ENCODE measurements at places on chromosomes 2 and 18.

- DNase-seq: peak; percentile 73
Observed at GRCh38 chr2:31337860-31338259, 76.7 kb downstream of the XDH start.

- no peak for DNase-seq
Observed at GRCh38 chr2:109185338-109185737, 56.3 kb downstream of the SH3RF3 start.

DNA sequence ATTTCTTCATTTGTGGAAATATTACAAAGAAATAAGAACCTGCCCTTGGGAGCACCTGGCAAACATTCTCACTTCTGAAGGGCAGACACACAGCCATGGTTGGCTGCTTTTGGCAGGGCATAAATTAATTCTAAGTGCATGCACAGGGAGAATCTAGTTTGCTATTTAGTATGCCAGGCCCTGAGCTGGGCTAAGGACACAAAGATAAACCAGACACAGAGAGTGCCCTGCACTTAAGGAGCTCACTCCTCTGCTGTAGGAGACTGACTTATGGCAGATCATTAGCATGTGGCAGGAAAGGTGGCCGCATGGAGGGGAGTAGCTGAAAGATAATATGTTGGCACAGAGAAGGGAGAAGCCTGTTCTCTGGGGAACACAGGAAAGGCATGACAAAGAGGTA, 367.0 kb downstream of the LPIN1 start:
- no peak for DNase-seq

DNA sequence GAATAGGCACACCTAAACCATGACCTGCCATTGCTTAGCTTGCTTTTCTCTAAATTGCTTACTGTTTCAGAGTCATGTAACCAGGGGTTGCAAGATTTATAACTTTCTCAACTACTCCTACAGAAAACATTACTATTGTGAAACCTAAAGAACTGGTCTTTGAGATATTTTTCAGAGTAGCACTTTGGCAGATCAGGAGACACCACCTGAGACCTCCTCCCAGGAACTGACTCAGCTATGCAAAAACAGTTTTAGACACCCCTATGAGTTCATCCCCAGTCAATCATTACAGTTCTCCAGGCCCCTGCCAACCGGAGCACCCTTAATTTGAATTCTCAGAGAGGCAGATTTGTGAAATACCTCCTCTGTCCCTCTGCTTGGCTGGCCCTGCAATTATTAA, 80.3 kb downstream of the MBOAT2 start:
- no peak for DNase-seq

GRCh38 chr2:216499641-216500218, 1.1 kb downstream of the RPL37A start:
- no peak for DNase-seq

- no peak for DNase-seq
Observed at GRCh38 chr2:38653715-38654527, 12.0 kb upstream of the GALM start.

DNA sequence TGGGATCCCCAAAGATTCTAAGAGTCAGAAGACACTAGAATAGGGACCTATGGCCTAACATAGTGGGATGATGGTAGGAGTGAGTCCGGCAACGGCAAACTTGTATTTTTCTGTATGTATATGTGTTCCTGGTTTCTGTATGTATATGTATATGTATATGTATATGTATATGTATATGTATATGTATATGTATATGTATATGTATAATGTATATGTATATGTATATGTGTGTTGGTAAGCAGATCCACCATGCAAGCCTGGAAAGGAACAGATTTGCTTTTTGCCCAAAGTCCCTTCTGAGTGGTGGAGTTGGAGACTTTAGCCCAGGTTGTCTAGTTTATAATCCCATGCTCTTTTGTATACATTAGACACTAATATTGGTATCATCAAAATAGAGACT, 46.6 kb downstream of the MFSD6 start:
- DNase-seq: no peak

GRCh38 chr2:233821196-233821595, 33.1 kb downstream of the HJURP start:
- no peak for DNase-seq

- DNase-seq: no peak
Observed at GRCh38 chr18:45349019-45349418, 266.3 kb upstream of the SLC14A2 start.

- no peak for DNase-seq
Observed at GRCh38 chr2:68970566-68971265, 3.7 kb upstream of the GKN1 start.

- DNase-seq: peak; percentile 68
Observed at GRCh38 chr2:29811378-29811777, 110.0 kb downstream of the ALK start.

DNA sequence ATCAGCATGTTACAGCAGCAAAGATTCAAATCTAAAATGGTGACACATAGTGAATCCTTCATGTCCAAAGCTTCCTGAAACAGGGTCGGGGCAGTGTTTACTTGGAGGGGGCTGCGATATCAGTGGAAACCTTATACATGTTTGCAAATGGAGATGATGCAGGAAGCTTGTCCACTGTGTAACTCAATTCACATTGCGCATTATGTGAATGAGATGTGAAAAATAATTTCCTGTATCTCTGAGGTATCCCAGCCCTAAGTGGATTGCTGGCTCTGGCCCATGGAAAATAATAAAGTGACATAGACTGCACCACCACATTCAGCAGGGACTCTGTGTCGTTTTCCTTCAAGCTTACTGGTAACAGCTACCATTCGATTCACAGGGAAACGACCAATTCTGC, 505.5 kb downstream of the GALR1 start:
- no peak for DNase-seq

DNA sequence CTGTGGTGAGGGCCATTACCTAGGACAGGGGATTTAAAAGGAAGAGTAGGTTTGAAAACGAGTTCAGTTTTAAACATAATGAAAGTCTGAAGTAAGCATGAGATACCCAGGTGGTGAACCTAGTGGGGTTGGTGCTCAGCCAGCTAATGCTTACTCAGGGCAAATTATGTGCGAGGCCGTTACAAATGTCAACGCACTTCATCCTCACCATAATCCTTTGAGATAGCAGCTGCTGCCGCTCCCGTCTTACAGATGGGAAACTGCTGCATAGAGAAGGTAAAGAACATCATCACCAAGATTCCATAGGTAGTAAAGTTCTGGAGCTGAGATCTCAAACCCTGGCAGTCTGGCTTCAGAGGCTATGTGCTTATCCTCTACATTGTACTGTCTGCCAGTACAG, 209.0 kb downstream of the DYM start:
- DNase-seq: no peak

Measured in urothelium cell line (cell line).